AG09309 (cell line): ENCODE measurements at places on chromosomes 11 and 22.

GRCh38 chr22:47589271-47590250, 827.1 kb downstream of the TBC1D22A start:
- no peak for DNase-seq

- no peak for DNase-seq
These were observed 50.2 kb downstream of the GRM5 start for GRCh38 chr11:89015614-89016013.

GRCh38 chr11:66879583-66879982, 22.7 kb downstream of the LRFN4 start:
- DNase-seq, result no peak

DNA sequence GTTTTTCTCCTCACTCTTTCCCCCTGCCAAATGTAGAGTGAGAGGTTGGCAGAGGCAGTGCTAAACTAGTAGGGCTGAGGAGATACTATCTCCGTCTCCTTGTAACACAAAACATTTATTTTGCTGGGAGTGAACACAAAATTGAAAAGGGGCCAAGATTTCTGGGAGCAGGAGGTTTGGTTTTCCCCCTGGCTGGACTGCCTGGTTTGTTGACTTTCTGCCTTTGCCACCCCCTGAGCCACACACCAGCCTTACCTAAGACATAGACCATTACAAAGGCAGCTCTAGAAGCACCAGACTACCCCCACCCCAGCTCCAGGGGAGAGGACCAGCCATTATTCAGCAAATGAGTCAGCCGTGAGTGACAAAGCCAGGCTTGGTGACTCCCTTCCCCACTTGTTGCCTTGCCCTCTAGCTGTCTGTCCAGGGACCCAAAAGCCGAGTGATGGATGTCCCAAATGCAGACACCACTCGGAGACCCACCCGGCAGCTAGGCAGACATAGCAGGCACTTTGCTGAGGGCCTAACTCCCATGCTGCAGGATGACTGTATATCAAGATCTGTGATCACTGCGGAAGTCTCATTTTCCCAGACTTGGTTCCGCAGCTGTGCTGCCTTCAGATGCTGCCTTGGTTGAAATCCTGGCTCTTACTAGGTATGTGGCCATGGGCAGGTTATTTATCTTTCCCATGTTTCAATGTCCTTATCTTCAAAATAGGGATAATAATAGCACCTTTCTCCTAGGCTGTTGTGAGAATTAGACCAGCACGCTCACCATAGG, 17.7 kb upstream of the CDON start:
- DNase-seq, result no peak

DNA sequence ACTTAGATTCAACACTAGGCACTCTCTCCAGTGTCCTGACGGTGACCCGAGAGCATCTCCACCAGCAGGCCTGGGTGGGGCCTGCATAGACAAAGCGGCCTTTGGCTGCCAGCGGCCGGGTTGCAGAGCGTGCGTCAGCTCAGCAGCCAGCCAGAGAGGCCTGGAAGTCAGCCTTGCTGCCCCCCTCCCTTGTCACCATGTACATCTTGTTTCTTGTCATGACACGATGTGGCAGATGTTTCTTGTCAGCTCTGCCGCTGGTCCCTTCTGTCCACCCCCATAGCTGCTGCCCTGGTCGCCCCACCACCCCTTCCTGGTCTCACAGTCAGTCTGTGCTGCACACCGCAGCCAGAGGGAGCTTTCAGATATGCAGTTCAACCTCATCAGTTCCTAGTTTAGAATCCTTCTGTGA, 33.1 kb upstream of the CBX7 start:
- DNase-seq, result no peak

GRCh38 chr11:128179039-128179438, 408.3 kb downstream of the ETS1 start:
- DNase-seq, result no peak

DNA sequence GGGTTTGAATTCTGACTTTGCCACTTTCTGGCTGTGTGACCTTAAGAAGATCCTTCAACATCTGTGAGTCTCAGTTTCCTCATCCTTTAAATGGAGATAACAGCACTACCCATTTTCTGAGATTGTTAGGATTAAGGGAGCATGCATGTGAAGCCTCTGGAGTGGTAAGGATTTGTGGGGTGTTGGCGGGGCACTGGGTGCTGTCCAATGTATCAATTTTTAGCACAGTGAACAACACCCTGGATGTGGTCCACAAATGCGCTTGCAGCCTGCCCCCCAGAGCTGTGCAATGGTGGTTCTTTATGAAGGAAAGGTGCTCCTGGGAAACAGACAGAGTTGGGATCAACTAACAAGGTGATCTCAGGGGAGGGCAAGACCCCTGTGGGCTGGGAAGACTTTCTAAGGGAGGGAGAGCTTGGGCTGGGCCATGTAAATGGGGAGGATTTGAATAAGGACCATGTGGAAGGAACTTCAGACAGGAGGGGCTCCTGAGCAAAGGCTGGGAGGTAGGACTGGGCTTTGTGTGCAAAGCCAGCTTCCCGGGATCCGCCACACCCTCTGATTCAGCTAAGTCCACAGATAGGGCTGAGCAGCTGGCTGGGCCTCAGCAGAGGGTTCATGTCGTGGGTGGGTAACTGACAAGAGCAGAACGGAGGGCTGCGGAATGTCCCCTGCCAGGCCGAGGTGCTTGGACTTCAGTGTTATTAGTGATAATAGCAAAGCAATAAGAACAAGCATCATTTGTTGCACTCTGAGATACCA, 22.7 kb upstream of the RASD2 start:
- no peak for DNase-seq

DNA sequence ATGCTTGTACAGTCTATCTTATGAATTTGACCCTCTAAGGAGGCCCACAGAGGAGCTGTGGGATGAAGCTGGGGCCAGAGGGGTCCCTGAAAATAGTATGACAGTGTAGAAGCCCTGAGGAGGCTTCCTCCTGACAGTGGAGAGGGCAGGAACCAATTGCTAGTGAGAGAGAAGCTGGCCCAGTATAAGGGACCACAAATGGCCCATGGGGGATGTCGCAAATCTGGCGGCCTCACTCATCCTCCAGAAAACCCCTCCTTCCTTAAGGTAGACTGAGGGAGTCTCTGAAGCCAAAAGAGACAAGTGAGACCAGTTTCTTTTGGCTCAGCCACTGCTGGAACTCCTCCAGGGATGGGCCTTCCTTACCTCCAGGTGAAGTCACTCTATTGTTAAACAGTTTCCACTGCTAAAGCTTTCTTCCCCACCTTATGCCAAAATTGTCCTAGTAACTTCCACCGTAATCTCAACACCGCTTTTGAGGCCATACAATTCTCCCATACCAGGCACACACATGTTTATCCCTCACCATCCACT, 17.8 kb upstream of the CASTOR1 start:
- no peak for DNase-seq

DNA sequence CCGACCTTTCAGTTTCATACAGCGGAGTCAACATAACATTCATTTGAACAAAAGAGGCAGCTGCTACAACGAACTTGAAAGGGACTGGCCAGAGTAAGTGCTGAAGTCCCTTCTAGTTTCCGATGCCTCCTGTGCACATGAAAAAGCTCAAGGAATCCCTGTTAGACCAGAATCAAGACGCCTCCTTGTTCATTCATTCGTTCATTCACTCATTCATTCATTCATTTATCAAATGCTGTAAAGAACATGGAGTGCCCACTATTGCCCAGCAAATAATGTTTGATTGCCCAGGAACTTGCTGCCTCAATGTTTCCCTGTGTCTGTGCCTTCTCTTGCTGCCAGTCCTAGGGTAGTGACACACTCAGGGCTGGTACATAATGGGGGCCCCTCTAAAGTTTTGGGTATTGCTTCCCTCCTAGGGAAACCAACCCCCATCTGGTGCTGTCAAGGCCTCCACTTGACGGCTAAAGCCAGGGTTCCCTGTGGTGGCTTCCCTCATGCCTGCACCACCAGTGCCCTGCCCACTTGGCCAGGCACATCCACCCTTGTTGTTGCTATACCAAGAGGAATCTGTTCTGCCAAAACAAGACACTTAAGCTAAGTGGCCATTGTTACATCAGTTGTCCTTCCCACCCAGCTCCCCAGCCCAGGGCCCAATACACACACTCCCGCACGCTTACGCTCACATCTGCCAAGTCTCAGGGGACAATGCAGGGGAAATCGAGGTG, 3.8 kb downstream of the TMPRSS13 start:
- DNase-seq, result no peak

DNA sequence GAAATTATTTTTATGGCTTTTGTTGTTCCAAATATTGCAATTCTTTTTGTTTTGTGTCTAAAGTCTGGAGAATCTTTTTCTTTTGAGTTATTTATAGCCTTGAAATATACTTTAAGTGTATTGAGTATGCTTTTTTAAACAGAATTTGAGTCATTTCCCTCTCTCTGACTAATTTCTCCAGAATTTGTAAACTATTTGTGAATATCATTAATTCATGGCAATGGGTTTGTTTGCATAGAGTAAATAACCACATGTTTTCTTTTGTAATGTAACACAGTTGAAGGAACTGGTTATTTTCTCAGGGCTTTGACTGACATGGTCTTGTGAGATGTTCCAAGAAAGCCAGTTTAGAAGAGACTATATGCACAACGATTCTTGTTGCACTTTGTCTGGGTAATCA, 30.9 kb upstream of the MPEG1 start:
- no peak for DNase-seq

DNA sequence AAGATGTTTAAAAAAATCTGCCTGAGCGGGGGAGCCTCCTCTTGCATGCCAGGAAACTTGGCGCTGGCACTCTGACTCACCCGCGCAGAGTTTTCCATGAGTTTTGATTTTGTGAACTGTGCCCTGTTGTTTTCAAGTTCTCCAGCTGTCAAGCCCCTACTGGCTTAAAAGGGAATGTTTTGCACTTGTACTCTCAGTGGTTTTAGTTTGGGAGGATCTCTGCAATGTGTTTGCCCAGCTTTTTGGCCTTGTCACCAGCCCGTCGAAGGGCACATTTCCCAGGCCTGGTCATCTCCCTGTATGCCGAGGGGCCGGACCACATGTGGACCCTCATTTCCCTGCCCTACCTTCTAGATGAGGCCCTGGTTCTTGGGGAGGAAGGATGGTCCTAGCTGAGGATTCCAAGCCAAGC, 12.2 kb downstream of the MRGPRF start:
- DNase-seq, result peak; percentile 56

DNA sequence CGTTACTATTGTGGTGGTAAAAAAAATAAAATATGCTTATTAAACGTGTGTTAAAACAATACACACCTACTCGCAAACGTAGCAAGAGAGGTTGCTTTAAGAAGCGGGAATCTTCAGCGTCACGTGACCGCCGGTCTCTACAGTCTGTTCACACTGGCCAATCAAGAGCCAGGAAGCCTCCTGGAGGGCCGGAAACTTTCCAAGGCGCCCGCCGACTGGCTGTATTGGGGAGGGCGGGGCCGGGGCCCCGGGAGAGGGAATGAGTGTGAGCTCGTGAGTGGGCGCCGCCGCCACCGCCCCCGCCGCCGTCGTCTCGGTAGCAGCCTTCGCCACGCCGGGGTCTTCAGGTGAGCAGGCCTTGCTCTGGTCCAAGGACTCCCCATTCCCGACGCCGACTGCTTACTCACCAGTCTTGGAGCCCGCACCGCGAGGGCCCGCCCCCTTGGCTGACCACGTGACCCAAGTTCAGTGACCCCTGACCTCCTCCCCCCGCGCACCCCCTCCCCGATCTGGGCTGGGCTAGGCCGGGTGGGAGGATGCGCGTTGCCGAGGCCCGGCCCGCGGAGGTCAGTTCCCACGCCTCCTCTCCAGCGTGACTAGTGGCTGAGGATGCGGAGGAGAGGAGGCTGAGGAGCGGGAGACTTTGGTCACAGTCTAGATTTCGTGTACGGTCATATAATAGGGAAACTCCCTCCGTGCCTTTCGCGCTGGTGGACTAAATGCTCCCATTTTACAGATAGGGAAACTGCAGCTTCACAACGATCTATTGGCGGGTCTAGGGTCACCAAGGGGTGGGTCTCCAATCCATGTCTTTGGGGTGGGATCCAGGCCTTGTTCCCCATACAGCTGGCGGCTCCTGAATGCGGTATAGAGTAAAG, at the start of gene TAF6L:
TSS of gene TAF6L (plus strand) at position 253 of the 878 bp plus-strand sequence. CDS start 4,388 bp downstream, outside the sequence.
- peak; percentile 70 for DNase-seq

DNA sequence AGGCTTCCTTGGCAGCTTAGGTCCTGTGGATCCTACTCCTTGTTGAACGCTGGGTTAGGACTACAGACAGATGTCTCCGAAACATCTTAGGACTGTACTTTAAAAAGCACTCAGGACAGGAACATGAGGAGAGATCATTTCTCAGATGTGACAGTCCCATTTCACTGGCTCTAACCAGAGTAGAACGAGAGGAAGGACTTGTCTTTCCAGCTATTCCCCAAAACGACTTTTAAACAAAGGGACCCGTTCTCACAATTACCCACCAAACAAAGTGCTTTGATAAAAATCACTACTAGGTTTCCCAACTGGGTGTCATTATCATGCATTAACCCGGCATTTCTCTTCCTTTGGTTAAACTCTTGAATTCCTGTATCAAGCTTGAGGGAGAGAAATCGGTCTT, 84.7 kb upstream of the BARX2 start:
- DNase-seq, result no peak

DNA sequence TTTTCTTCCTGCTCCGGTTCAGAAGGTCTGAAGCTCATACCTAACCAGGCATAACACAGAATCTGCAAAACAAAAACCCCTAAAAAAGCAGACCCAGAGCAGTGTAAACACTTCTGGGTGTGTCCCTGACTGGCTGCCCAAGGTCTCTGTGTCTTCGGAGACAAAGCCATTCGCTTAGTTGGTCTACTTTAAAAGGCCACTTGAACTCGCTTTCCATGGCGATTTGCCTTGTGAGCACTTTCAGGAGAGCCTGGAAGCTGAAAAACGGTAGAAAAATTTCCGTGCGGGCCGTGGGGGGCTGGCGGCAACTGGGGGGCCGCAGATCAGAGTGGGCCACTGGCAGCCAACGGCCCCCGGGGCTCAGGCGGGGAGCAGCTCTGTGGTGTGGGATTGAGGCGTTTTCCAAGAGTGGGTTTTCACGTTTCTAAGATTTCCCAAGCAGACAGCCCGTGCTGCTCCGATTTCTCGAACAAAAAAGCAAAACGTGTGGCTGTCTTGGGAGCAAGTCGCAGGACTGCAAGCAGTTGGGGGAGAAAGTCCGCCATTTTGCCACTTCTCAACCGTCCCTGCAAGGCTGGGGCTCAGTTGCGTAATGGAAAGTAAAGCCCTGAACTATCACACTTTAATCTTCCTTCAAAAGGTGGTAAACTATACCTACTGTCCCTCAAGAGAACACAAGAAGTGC, 661 bp upstream of the MALAT1 start:
- no peak for DNase-seq

DNA sequence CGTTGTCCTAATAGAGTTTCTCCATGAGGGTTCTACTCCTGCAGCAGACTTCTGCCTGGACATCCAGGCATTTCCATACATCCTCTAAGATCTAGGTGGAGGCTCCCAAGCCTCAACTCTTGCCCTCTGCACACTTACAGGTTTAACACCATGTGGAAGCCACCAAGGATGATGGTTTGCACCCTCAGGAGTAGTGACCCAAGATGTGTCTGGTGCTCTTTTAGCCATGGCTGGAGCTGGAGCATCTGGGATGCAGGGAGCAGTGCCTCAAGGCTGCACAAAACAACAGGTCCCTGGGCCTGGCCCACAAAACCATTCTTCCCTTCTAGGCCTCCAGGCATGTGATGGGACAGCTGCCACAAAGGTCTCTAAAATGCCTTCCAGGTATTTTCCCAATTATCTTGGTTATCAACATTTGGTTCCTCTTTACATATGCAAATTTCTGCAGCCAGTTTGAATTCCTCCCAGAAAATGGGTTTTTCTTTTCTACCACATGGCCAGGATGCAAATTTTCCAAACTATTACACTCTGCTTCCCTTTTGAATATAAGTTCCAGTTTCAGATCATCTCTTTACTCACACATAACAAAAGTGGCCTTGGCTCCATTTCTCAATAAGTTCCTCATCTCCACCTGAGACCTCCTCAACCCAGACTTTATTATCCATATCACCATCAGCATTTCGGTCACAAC, 69.5 kb upstream of the GNAZ start:
- no peak for DNase-seq
